ENCODE measurements at places on chromosomes 2 and 18. TPM values are rescaled to one million over a fixed set of nuclear protein-coding genes. Genes with fewer than 3 reads are reported as not detected.

GRCh38 chr2:39981883-39982311 is 202.8 kb upstream of the THUMPD2 start:
- DNase-seq: peak; percentile 42

- no peak for DNase-seq
Measured at GRCh38 chr2:67955748-67956603, 106.8 kb downstream of the C1D start.

DNA sequence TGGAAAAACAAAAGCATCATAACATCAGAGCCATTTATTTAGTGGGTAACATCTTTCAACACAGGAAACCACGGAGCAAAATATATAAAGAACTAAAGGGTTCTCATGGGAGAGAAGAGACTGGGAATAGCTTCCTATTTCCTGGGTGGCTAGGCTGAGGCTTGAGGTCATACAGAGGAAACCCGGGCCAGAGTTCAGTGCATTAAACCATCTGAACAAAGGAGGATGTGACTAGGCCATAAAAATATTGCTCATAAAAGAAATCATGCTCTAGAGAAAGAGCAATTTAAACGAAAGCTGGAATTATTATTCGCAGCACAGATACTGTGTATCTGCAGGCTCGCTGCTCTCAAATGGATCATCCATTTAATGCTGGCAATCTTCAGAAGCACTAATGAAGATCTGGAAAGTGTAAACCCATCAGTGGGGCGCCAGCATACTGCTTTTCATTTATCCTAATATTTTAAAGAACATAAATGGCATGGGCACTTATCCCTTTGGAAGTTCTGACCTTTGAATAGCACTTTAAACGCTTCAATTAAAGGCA is 83.3 kb downstream of the GALNT14 start:
- no peak for DNase-seq

DNA sequence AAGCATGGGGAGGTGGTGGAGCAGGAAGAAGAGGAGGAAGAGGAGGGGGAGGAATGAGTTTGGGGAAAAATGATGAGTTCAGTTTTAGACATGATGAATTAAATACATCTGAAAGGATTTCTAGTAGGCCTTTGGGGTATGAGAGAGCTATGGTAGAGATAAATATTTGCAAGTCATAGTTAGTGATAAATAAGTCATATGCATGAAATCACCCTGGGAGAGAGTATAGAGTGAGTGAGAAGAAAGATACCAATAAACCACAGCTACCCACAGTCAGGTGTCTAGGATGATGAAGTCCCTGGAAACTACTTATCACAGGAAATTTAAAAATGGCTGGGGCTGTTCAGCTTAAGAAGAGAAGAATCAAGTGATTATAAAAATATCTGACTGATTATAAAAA is 240.5 kb downstream of the RDH14 start:
- no peak for DNase-seq

DNA sequence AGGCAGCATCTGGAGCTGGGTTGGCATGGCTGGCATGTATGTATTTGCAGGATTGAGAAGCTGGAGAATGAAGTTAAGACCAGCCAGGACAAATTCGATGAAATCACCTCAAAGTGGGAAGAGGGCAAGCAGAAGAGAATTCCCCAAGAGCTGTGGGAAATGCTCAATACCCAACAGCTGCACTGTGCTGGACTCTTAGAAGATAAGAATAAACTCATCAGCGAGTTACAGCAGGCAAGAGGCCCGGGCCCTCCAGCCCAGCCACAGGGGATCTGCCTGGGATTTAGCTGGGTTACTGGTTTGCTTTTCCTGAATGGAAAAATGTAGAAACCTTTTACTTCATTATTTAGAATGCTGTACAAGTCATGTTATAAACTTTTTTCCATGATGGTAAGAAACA is 22.5 kb downstream of the DRC1 start:
- DNase-seq: no peak

DNA sequence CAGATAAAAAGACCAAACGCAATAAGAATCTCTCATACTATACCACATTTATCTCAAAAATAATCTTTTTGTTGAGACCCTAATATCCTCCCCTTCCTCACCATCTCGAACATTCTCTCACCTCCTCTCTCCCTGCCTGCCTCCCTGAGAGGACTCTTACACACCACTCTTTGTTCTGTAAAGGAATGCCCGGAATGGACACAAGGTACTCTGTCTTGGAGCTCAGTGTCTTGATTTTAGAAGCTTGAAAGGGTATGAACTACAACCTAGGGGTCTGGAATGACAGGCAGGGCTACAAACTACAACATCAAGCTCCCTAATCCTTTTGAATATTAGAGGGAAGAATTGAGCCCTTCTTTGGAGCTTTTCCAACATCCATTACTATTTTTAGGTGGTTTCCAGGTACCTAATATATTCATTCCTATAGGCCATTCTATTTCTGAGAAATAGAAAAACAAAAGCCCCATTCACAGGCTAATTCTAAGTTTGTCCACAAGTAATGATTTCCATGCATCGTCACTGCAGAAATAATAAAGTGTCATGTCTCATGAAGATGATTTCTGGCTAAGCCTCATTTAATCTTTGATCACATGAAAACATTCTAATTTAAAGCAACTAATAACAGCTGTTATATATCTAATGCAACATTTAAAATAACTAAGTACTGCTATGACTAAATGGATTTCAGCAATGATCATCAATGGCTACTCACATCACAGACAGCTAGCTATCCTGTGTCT is 60.6 kb downstream of the LRP2 start:
- DNase-seq: no peak

GRCh38 chr18:63183378-63183777 is 136.2 kb downstream of the BCL2 start:
- DNase-seq: no peak

- peak; percentile 81 for DNase-seq
Measured at GRCh38 chr2:74576863-74577229, 22.3 kb downstream of the DOK1 start.

GRCh38 chr2:230660294-230661060 is 52.2 kb upstream of the CAB39 start:
- no peak for DNase-seq

DNA sequence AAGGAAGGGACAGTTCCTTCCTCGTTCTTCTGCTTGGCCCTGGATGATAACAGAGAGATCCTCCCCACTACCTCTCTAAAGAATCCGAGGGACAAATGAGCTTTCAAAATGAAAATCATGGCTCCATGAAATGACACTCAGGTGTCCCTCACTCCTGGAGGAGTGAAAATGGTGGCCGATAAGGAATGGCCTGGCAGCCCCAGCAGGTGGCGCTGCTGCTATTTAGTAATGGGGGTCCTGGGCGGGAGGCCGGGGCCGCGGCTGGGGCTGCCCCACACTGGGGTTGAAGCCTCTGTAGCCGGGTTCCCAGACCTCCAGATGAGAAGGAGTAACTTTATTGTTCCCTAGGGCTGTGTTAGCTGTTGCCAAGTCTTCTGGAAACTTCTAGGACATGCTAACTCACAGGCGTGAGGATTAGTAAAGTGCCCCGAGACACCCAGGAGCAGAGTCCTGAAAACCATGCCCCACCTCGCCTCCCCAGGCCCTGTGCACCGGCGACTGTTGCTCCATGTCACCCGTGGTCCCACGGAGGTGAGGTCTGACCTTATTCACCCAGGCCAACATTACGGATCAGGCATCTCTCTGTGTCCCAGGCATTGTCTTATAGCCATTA is 138.0 kb downstream of the CTIF start:
- peak; percentile 59 for DNase-seq

DNA sequence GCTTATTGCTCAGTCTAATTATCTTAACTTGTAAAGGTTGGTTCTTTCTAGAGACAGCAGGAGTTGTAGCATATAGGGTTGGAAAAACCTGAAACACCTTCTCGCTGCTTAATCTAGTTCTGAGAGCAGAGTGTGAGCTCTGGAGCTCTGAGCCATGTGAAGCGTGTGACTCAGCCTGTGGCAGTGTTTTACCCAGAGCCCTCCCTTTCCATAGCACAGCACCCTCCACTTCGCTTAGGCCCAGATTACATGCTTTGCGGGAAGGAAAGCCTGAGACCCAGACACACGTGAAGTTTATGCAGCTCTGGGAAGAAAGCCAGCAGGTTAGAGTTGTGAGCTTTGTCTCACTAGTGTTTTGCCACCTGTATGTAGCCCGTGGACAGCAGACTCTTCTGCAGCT is 74.5 kb downstream of the INPP4A start:
- no peak for DNase-seq

- peak; percentile 75 for DNase-seq
Measured at GRCh38 chr2:27857417-27858172, 32.6 kb downstream of the RBKS start.

DNA sequence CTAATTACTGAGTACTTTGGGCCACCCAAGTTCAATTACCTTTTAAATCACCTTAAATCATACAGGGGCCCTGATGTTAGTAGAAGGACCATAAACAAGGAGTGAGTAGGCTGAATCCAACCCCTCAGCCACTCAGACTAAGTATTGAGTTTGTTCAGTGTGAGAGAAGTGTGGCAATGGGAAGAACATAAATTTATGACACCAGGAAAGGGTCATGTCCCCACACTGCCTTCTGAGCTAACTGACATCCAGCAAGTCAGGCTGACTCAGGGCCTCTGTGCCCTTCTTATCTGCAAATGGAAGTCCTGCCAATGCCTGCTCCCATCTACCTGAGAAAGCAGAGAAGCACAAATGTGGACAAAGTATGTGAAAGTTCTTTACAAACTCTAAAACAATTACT is 12.9 kb downstream of the PLEKHM3 start:
- DNase-seq: no peak

- no peak for DNase-seq
Measured at GRCh38 chr18:79545255-79545654, 134.3 kb upstream of the CTDP1 start.

DNA sequence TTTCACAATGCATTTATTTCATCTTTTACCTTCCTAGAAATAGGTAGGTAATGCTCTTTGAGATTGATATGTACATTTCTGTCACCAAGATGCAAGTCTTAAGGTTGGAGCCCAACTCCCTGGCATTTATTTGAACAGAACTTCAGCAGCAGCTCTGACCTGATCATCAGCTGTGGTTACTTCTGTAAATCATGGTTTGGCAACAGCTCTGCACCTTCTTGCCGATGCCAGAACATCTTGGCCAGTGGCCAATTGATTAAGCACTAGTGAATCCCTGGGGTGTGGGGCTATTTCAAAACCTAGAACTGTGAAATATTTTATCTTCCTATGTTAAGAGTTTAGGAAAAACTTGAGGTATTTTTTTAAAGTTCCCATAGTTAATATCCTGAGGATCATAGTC is 124.8 kb upstream of the NYAP2 start:
- peak; percentile 4 for DNase-seq

DNA sequence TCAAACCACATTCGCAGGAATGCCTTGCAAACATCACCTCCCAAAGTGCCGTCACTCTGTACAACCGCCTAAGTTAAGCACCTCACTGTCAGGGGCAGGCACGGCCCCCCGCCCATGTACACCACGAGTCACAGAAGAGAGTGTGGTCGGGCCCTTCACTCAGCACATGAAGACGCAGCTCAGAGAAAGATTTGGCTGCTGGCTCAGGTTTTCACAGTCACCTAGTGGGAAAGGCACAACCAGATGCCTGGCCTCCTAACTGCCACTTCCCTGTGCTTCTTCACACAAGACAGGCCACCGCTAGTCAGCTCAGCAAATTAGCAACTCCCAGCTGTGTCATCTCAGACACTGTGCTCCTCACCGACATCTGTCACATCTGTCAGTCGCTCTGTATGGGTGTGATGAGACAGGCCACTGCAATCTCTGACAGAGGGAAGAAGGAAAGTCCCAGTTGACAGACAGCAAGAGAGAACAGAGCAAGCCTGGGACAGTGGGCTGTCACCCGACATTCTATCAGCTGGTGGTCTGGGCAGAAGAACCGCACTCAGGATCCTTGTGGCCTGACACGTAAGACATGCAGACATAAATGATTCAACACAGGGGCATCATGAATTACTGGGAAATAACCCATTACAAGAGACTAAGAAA is 60.8 kb downstream of the CRACDL start:
- DNase-seq: no peak

GRCh38 chr2:31216734-31217133 is 581 bp downstream of the CAPN14 start:
- DNase-seq: no peak

DNA sequence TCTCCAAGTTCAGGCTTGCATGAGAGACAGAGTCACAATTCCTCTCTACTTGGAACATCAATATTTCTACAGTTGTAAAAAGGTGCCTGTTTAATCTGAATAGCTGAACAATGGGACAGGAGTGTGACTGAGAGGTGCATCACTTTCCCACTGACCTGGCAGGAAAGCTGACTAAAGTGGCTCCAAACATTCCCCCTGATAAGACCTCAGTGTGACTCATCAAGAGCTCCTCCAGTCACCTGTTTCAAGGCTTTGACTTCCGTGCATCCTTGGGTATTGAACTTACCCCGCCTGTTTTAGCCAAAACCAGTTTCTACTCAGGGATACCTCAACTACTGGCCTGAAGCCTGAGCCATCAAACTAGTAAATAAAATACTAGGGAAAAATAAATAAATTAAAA is 453.9 kb upstream of the DDX18 start:
- no peak for DNase-seq

GRCh38 chr18:35172009-35172408 is 68.8 kb upstream of the ZNF397 start:
- DNase-seq: no peak

DNA sequence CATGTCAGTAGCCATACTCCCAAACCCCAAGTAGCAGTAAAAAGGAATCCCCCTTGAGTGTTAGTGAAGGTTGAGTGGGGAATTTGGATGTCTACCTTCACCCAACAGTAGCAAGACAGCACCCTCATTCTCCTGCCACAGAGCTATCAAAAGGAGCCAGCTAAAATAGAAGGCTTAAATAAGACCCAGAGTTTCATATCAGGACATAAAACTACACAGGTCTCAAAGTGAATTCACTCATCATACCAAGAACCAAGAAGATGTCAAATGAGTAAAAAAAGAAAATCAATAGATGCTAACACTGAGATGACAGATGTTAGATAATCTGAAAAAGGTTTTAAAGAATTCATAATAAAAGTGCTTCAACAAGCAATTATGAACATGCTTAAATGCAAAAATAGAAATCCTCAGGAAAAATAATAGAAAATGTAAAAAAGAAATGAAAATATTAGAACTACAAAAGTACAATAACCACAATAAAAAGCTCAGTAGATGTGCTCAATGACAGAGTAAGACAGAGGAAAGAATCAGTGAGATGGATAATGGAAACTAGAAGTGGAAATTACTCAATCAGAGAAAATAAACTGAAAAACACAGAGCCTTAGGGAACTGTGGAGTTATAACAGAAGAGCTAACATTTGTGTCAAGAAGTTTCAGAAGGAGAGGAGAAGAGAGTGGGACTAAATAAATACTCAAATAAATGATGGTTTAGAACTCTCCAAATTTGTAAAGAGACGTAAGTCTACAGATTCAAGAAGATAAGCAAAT is 90.5 kb downstream of the EDAR start:
- DNase-seq: no peak

DNA sequence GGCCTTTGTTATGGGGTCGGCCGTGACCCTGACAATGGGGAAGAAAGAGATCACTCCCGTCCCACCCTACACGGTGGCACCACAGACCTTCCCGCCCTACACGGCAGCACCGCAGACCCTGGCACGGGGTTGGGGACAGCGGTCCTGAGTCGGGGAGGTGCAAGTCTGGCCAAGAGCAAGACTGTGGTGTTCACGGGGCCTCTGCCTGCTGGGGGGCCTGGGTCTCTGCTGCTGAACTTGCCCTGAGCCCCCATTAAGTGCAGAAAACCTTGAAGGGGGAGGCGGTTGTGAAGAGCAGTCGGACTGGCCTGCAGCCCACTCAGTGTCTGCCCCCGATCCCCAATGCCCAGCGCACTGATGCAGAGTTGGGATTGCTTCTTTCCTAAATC is 75.9 kb downstream of the SLC66A2 start:
- DNase-seq: no peak

The CXCR4 gene
- total RNA-seq: not detected

The STPG4 gene
- total RNA-seq: 0.64 TPM

The DYTN gene
- total RNA-seq: not detected

The ALK gene
- total RNA-seq: not detected

The DPYSL5 gene
- total RNA-seq: not detected

The GCG gene
- not detected for total RNA-seq

Data from fibroblast of villous mesenchyme (primary cell).